ENCODE measurements at places on chromosomes 16 and 17.

DNA sequence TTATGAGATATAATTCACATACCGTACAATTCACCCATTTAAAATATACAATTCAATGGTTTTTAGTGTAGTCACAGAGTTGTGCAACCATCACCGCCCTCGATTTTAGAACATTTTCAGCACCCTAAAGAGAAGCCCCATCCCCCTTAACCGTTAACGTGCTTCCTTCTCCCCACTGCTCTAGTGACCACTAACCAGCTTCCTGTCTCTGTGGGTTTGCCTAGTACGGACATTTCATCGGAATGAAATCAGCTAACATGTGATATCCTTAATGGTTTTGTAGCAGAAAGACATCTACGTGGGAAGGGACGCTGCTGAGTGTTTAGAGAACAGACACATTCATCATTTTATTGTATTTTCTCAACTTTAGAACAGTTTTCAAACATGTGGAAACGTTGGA lies 80.8 kb upstream of the HSBP1 start:
- no peak for DNase-seq

- DNase-seq: no peak
Observed at GRCh38 chr17:54544249-54544648, 356.4 kb upstream of the TOM1L1 start.

- no peak for DNase-seq
Observed at GRCh38 chr17:7644775-7645174, 6.0 kb upstream of the ATP1B2 start.

GRCh38 chr16:77967054-77967904 lies 55.1 kb upstream of the CLEC3A start:
- DNase-seq: no peak

- no peak for DNase-seq
Observed at GRCh38 chr17:74427048-74427762, 4.7 kb upstream of the GPRC5C start.

- DNase-seq: no peak
Observed at GRCh38 chr17:54956791-54957190, 11.7 kb downstream of the COX11 start.

- DNase-seq: no peak
Observed at GRCh38 chr16:58411336-58411735, 19.1 kb downstream of the GINS3 start.

DNA sequence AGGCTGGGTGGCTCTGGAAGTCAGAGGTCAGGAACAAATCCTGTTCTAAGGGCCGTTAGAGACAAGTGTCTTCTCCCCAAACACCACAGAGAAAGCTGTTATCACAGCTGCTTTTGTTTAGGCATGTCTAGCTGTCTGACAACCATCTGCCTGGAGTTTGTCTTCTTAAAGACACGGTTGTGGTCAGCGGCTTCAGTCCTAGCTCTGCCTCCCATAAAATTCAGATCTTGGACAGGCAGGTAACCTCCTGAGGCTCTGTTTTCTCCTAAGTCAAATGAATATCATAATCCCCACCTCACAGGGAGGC lies 2.3 kb upstream of the ITGA3 start:
- DNase-seq: no peak

- no peak for DNase-seq
Observed at GRCh38 chr17:33447090-33447489, 154.0 kb upstream of the ASIC2 start.

DNA sequence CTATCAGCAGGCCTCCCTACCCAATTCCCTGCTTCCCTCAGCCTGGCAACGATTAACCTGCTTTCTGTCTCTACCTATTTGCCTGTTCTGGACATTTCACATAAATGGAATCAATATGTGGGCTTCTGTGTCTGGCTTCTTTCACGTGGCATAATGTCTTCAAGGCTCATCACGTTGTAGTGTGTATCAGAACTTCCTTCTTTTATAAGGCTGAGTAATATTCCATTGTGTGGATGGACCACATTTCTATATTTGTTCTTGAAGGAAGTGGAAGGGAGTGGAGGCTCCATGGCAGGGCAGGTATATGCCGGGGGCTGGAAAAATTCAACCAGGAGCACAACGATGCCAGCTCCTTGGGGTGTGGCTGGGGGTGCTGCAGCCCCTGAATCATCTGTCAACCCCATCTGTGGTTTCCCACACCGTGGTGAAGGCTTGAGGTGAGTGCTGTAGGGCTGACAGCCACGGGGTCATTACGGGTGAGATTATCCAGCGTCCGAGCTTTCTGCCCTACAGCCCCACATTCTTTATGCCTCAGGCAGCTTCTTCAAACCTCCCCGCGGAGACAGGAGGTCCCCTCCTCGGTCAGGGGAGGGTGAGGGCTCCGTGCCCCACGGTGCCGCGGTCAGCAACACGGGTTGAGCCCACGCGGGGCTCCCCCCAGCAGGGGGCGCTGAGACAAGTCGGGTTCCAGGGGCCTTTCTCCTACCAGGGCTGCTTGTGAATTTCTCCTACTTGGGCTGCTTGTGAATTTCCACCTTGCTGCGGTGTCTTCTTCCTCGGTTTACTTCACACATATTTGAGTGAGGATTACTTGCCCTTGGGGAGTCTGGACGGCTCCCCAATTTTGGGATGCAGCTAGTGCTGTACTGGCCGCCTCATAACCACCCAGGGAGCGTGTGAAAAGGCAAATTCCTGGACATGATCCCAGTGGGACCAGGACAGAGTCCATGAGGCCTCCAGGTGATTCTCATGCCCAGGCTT lies 18.3 kb upstream of the WFIKKN2 start:
- no peak for DNase-seq

DNA sequence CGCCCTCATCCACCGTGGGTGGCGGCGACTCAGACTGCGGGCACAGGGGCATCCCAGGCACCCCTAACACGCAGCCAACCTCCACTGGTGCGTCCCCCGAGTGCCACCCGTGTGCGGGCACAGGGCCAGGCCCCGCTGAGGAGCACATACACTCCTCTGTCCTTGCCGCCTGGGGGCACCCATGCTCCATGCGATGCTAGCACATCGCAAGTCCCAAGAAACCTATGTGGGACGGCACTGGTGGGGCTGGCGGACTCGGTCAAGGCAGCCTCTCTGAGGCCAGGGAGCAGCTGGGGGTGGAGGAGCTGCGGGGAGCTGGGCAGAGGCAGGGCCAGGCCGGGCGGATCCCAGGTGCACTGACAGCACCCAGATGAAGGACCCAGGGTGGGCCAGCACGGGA lies 4.0 kb downstream of the ZNF598 start:
- no peak for DNase-seq

All from cerebellar cortex (tissue), 1 donor.